Amygdala (tissue), 56 donors: ENCODE measurements at places on chromosomes 7 and 10.

DNA sequence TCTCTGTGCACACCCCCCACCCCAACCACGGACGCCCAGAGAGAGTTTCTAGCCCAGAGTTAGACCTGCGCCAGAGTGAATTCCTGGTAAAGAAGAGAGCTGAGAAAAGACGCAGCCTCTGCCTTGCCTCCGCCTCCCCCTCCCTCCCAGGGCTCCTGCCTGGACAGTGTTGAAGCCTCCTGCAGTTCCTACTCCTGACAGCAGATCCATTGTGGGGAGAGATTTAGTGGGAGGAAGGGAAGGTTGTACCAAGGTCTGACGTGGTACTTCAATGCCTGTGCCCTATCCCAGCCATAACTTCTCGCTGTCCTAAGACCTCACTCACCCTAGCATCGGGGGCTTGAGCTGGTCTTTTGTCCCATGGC lies 952 bp downstream of the SRRM3 start:
- no peak for DNase-seq

DNA sequence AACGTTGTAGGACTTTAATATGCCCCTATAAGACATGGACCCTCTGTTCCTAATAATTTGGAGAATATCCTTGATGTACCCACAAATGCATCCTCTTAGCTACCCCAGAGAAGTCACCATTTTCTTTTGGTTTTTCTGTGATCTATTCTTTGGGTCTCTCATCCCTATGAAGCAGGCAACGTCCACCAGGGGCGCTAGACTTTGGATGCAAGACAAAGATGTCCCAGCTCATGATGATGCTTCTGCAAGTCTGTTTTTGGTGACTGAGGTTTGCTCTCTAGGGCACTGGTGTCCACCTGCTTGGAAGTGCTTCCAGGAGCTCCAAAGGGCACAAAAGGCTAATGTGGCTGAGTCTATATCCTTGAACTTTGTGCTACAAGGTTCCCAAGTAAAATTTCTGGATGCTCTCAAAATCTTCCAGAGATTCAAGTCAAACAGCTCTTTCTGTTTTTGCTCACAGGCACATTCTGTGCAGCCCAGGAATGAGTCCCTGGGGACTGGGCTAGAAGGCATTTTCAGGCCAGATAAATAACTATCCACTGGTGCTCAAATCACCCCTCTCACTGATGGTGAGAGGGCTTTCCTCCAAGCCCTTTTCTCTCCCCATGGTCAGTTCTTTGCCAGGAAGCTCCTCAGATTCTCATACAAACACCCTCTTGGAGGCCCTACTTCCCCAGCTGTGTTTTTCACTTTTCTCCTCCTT lies 166.4 kb downstream of the C7orf25 start:
- no peak for DNase-seq

DNA sequence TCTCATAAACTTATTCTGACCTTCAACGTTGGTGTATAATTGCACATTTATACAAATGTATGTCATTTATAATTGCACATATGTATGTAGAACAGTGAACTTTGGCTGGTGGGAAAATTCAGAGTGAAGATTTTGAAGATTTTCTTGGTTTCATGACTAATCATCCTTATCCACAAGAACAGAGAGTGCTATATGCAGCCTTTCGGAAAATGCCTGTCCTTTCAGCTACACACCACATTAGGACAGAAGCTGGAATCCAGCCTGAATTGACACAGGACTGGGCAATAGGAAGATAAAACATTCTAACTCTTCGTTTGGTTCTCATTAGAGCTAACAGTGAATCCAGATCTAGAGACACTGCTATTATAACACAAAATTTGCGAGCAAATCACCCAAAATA lies 166.2 kb downstream of the PDE1C start:
- no peak for DNase-seq

DNA sequence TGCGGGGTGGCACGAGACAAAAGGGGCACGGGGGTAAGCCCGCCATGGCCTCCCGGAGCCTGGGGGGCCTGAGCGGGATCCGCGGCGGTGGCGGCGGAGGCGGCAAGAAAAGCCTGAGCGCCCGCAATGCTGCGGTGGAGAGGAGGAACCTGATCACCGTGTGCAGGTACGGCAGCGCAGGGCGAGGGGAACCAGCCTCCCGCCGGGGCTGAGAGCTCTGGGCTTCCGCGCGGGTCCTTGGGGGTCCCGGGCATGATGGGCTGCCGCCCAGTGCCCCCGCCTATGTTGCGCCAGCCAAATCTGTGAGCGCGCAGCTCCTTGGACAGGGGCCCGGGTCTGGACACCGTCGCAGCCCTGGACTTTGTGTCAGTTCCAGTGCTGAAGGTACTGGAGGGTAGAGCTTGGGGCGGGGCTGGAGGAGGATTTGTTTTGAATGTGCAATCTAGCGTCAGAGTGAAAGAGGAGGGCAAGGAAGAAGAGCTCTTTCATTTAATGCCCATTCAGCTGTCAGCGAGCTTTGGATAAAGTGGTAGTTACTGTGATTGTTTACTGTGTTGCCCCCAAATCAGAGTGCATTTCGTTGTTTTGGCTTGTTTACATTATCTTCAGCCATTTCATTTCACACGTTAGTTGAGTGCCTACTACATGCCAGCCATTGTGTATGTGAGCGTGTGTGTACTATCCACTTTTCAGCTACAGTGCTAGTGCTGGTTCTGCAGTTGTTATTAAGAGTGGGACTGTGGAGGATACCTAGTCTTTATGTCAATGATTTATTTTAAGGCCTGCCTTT lies 777 bp downstream of the RUNDC3B start:
- peak; percentile 20 for DNase-seq

GRCh38 chr7:80218723-80219122 lies 84.1 kb downstream of the GNAI1 start:
- no peak for DNase-seq

DNA sequence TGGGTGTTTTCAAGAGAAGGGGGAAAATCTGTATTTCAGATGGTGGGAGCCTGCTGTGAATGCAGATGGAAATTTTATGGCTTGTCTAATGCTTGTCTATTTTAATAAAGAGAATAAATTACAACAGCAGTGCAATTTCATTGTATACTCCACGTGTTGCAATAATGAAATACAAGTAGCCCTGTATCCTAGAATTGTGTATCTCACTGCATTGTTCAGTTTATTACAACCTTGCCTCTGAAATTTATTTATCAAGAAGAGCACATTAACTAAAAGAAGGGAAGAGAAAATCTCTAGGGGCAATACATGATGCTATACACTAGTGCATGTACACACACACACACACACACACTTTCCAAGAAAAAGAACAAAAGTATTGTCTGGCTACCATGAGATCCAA lies 21.8 kb downstream of the ANK3 start:
- DNase-seq, result no peak

DNA sequence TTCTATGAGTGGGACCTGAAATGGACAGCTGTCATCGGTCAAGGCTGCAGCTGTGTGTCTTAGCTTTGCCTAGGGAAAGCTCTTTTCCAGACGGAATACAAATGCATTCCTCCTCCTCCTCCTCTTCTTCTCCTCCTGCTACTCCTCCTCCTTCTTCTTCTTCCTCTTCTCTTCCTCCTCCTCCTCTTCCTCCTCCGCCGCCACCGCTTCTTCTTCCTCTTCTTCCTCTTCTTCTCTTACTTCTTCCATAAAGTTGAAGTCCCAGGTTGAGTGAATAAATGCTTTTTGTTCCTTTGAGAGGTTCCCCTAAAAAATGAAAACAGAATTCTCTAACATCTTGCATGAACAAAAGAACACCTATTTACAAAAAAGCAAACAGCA lies 28.7 kb downstream of the KLF6 start:
- DNase-seq, result no peak

GRCh38 chr10:111874576-111874975 lies 309.0 kb downstream of the GPAM start:
- DNase-seq, result no peak

GRCh38 chr10:21194510-21194993 lies 297.4 kb upstream of the NEBL start:
- DNase-seq, result no peak

- DNase-seq, result no peak
These were observed 736.2 kb downstream of the PARD3 start for GRCh38 chr10:34078745-34079470.

- DNase-seq, result no peak
These were observed 179.2 kb upstream of the SHH start for GRCh38 chr7:155991470-155991869.

DNA sequence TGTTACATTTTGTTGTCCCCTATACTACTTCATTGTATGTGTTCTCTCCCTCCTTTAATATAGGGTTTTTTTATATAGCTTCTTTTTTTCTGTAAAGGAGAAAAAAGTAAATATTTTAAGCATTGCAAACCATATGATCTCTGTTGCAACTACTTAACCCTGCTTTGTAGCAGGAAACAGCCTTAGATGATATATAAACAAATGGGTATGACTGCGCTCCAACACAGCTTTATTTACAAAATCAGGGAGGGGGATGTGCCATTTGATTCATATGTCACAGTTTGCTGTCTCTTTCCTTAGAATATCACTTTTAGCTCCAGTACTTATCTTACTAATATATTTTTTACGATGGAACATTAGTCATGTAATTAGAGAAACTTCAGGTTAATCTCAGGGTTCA lies 155.2 kb upstream of the GNAI1 start:
- DNase-seq, result no peak

DNA sequence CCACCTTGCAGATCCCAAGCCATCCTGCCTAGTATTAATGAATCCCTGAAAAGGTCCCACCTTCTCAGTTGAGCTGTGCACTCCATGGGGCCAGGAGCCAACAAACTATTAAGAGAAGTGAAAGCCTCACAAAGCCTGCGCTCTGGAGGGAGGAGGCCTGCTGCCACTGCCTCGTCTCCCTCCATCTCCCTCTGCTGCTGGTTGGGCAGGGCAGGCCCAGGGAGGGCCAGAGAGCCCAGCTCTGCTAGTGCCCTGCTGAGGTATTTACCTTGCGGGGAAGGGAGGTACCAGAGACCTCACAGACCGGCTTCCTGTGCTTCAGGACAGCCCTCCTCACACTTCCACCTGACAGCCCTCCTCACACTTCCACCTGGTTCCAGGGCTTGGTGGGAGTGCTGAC lies 171.5 kb downstream of the SH3PXD2A start:
- no peak for DNase-seq

DNA sequence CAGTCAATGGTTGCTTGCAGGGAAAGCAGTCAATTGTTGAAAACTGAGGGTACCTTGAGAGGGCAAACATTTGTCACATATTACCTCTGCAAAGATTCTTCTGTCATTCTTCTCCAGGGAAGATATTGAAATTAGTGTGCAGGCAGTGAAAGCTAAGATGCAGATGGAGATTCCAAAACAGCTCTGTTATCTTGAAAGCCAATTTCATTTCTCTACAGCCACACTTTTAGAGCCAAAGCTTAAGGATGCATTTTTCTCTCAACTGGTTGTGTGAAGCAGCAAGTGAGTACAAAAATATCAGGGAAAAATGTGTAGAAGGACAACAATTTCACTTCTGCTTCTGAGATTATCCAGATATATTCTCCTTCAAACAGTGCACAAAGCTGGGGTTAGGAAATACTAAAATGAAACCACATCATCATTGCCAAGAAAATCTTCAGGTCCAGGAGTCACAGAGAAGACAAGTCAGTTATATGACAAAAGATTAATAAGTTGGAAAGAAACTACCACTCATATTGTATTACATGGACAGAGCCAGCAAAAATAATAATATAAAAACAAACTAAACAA lies 16.3 kb downstream of the SGMS1 start:
- DNase-seq, result no peak

- DNase-seq, result no peak
These were observed 6.4 kb upstream of the CYP3A4 start for GRCh38 chr7:99790407-99790806.

GRCh38 chr7:107934991-107935770 lies 44.2 kb downstream of the DLD start:
- DNase-seq, result no peak

GRCh38 chr7:69412331-69413146 lies 185.7 kb upstream of the AUTS2 start:
- peak; percentile 12 for DNase-seq

GRCh38 chr10:30068492-30069223 lies 9.3 kb upstream of the JCAD start:
- DNase-seq, result no peak

DNA sequence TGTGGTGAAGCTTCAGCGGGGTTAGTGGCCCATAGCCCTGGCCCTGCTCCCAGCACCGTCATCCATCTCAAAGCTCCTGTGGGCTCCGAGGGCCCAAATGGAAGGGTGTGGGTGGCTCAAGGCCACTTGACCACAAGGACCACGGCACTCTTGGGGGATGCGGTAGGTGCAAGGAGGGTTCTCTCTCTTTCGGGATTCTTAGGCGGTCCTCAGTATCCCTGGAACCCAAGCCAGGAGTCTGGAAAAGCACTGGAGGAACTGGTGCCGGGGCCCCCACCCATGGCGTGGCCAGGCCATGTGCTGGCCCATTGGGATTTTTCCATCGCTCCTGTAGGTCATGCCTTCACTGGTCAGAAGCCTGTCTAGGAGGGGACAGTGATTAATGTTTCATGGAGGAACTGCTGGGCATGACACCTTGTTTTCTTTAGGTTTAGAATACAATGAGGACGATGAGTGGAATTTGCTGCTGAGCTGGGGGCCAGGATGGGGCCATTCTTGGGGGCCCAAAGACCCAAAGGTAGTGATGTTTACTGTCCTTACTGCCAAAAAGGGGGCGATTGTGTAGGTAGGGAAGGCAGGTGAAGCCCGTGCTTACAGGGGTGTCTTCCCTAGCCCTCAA lies 16.7 kb downstream of the AQP1 start:
- DNase-seq, result no peak

DNA sequence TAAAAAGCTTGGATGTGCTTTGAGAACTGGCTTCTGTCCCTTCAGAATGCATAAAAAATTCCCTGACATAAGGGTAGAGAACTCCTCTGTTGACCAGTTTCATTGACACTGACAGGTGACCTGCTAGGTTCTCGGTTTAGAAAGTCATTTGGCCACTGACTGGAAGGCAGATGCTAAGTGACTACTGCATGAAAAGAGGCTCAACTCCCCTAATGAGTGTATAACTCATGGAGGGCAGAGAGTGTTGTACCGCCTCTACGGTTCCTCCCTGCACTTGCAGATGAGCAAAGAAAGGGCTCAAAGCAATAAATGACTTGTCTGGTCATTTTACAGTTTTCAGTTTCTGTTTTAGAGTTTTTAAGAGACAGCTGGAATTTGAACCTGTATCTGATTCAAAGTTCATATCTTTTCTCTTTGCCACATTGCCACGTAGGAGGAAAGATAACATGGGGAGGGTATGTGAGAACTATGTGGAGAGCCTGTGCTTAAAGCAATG lies 2.9 kb upstream of the FGL2 start:
- no peak for DNase-seq

GRCh38 chr10:101351477-101351876 lies 2.5 kb upstream of the BTRC start:
- DNase-seq, result no peak

DNA sequence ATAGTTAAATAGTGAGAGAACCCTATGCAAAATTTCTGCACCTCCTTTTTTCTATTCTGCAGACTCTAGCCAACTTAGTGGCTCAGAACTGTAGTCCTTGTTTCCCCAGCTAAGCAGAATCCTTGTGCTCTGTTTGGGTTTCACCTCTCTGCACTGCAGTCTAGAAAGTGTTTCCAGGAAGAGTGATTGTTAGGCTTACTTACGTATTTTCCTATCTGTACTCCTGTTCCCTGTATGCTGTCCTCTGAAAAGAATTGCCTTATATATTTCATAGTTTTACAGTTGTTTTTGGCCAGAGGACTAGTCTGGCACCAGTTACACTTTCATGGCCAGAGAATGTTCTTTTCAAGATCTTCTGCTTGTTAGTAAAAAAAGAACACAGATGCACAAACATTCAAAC lies 154.6 kb upstream of the POT1 start:
- DNase-seq, result no peak
